ENCODE measurements at places on chromosomes 7 and 10.

DNA sequence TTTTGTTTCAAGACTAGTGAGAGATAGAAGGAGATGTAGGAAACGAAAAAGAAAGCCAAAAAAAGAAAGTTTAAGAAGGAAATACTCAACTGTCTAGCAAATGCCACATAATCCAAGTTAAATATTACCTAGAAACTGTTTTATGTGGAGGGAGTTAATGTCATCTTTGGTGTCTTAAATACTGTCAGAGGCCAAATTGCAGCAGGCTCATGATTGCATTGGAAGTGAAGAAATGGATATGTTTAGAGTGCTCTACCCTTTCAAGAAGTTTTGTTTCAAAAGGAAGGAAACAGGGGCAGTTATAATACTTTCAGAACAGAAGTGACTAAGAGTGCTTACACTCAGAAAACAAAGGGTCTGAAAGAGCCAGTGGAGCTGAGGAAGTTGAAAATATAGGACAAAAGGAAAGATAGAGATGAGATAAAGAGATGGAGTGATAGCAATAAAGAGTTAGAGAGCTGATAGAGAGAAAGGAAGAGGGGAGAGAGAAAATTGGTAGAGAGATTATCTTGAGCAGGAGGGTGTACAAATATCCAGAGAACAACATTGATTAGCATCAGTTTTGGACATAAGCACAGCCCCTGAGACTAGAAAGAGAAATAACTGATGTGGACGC, 28.0 kb upstream of the GNAI1 start:
- no peak for DNase-seq

GRCh38 chr7:143283381-143283780, 1.4 kb upstream of the TMEM139 start:
- DNase-seq, result no peak

GRCh38 chr7:100879685-100880261, 4.9 kb downstream of the SRRT start:
- no peak for DNase-seq

- no peak for DNase-seq
These were observed at the start of gene GCK for GRCh38 chr7:44189286-44189992. Gene GCK (minus strand): TSS chr7:44189439. CDS start chr7:44188953, 486 bp downstream.

- DNase-seq, result no peak
These were observed 750.8 kb downstream of the REEP3 start for GRCh38 chr10:64271983-64272382.

DNA sequence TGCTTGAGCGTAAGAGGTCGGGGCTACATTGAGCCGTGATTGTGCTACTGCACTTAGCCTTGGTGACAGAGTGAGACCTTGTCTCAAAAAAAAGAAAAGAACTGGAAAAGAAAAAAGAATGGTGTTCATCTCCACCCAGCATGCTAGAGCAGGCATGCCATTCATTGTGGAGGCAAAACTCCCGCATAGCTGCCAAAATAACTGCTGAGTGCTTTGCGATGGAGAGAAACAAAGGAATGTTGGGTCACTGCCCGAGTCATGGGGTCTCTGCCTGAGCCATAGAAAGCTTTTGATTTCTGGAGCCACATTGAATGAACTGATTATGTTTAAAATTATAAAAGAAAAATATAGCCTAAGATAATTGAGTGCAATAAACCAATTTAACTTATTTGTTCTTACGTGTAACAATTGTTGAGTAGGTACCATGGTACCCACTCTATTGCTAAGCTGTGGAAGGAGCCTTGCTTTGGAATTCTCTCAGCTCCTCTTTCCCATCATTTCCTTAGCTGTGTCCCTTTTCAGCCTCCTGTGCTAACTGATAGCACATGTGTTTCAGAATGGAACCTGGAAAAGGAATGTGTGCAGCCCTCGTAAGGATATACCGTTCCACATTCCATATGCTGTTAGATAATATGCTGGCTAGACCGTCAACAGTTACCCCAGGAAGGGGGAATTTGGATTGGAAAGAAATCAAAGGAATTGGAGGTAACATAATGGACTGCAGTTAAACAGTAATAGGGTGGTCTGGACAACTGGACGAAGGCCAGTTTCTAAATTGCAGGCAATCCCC, 99.0 kb downstream of the KIAA1217 start:
- DNase-seq, result peak; percentile 64

DNA sequence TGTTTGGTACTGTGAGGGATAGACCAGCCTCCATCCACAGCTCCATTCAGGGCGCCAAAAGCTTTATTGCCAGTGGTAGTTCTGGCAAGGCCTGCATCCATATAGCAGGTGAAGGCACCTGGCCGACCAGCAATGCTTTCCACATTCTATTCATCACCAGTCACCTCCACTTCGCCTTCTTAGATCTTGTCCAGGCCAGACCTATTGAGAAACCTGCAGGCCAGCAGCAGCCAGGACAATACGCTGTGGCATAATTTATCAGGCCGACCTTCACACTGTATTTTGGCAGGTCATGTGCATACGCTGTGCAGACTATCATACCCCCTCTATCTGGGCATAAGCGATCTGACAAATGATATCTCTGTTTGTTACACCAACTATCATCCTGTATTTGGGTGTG, 15.2 kb upstream of the KNDC1 start:
- DNase-seq, result no peak

- peak; percentile 96 for DNase-seq
These were observed 4.9 kb downstream of the DKK1 start for GRCh38 chr10:52318822-52319464.

DNA sequence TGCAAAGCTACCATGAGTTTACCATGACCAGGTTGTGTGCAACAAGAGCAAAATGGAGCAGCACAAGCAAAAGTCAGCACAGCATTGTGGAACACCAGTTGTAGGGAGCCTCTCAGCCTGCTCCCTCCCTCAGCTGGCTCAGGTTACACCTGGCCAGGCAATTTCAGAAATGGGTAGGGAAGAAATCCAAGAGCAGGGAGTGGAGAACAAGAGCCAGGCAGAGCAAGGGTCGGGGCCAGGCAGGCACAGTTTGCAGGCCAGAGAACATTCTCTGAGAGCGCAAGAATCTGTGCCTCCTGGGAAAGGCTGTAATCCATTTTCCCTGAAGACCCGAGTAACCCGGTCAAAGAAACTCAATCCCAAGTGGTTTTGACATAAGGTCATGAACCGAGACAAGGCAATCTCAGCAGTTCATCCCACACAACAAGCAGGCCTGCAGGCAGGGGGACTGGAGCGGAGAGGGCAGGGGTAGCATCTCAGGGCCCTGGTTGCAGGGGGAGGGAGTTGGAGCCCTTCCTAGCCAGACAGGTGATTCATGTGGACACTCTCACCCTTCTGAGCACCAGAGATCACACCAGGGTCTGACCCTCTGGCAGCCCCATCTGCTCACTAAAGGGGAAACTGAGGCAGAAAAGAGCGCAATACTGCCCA, 258.4 kb downstream of the PLXNA4 start:
- no peak for DNase-seq

GRCh38 chr7:43637114-43637806, 54.4 kb downstream of the STK17A start:
- no peak for DNase-seq

DNA sequence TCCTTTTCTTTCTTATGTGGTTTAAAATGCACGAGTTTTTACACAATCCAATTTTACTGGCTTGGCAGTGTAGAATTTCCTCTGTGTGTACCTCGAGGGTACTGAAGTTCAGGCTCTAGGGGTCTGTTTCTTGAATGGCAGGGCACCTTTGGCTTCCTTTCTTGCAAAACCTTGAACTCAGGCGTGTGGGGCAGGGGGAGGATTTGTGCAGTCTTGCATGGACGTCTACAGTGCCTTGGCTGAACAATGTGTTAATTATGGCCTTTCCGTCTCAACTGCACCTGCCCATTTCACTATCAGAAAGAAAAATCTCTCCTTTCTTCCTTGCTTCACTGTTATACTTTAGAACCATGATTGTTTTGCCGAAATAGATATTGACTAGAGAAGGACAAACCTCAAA, 570.9 kb downstream of the INHBA start:
- no peak for DNase-seq

- no peak for DNase-seq
These were observed 4.4 kb upstream of the PDLIM1 start for GRCh38 chr10:95295031-95295755.

- DNase-seq, result no peak
These were observed 319.0 kb downstream of the TNS3 start for GRCh38 chr7:47262881-47263280.

- no peak for DNase-seq
These were observed 327.3 kb downstream of the PHTF2 start for GRCh38 chr7:78125884-78126283.

- no peak for DNase-seq
These were observed 78.6 kb downstream of the MAD1L1 start for GRCh38 chr7:2154121-2154520.

DNA sequence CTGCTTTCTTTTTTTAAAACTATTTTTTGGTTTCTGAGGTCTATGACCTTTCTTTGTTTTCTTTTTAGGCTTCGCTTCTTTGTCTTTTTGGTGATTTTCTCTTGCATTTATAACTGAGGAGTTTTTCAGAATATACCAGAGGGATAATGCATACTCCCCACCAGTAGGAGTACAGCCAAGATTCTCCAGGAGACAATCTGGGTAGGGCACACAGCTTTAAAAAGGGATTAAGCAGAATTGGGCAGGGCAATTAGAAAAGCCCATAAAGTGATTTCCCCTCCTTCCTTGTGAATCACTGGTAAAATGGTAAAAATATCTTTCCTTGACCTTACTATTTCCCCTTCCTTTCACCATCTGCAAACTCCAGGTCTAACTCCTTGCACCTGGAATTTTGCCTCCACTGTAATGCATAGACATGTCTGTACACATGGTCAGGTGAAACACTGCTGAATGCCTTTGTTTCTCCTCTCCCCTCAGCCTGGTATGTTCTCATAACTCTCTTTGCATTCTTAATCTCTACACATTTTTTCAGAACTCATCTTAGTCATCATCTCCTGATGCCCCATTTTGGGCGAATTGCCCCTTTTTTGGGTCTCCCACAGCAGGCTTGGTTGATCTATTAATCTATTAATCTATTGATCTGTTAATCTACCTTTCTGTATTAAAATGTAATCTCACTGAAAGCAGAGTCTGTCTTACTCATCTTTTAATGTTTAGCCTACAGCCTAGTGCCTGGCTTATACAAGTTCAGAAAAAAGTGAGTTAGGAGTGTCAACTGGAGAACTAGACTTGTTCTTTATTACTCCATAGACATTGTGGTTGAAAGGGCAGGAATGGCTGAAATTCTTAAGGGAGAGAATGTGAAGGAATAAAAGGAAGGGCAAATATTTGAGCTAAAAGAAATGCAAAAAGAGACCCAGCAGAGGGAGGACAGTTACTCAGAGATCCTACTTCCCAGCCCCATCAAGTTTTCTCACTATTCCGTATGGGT, 64.6 kb downstream of the MDFIC start:
- DNase-seq, result no peak

DNA sequence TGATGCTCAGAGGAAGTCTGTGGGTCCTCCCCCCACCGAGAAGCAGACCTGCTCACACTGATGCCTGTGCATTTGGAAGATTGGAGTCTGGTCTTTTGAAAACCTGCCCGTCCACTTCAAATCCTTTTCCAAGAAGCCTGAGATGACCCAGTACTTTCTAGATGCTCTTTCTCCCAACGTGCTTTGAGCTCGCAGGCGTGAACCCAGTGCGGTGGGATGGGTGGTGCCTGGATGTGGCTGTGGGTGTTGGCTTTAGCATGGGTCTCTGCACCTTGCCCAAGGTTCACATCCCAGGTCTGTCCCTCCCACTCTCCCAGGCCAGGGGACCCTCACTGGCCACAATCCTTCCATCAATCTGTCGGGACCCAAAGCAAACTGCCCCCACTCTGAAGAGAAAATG, 170.2 kb downstream of the ADARB2 start:
- DNase-seq, result no peak

- peak; percentile 62 for DNase-seq
These were observed 475.6 kb upstream of the KLF6 start for GRCh38 chr10:4260483-4261124.

DNA sequence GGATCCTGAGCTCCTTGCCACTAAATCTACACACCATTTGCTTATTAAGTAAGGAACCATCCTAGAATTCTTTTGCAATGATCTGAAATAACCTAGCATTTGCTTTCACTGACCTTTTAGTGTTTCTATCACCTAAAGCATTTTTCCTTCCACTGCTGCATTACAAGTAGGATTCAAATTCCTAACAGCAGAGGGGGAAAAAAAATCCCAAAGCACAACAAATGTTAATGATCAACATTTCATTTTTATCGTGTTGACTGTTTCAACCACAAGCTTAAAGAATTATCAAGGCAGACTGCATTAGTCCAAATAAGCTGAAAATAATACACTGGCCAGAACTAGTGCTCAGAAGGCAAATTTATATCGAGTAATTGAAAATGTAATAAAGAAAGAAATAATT, 174.7 kb upstream of the TCF7L2 start:
- no peak for DNase-seq

All from fibroblast of skin of left biceps (primary cell).